Lung (tissue), 17 donors: ENCODE measurements at places on chromosomes 11 and 22. TPM values are rescaled to one million over a fixed set of nuclear protein-coding genes. Genes with fewer than 3 reads are reported as not detected.

- peak; percentile 84 for DNase-seq
Measured at GRCh38 chr11:115606498-115607220, 102.4 kb upstream of the CADM1 start.

- no peak for DNase-seq
Measured at GRCh38 chr22:33303099-33303498, 244.9 kb upstream of the SYN3 start.

DNA sequence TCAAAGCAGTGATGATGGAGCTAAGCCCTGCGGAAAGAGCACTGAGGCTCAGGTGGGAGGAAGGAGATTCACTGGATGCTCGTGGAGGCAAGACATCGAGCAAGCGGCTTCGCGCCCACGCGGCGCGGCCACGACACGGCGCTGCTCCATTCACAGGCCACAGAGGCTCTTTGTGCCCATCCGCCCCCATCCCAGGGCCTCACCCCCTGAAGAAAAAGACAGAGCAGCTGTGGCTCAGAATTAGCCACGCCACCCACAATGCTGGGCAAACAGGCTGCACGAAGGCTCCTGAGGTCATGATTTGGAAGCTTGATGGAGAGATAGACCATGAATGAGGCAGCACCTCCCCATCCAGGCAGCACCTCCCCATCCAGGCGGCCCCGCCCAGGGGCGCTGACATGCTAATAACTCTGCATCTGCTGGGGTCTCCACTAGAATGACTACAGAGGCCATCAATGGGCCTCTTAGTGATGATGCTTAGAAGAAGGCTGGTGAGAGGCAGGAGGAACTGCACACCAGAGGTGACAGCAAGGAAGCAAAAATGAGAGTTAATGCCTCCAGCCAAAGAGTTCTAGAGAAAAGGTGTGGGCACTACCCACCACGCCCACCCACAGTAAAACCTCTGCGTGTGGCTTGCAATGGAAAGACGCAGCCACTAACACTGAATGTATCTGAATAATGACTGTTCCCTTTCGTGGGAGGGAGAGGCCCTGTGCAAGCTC lies 43.5 kb downstream of the MYH9 start:
- DNase-seq: no peak

DNA sequence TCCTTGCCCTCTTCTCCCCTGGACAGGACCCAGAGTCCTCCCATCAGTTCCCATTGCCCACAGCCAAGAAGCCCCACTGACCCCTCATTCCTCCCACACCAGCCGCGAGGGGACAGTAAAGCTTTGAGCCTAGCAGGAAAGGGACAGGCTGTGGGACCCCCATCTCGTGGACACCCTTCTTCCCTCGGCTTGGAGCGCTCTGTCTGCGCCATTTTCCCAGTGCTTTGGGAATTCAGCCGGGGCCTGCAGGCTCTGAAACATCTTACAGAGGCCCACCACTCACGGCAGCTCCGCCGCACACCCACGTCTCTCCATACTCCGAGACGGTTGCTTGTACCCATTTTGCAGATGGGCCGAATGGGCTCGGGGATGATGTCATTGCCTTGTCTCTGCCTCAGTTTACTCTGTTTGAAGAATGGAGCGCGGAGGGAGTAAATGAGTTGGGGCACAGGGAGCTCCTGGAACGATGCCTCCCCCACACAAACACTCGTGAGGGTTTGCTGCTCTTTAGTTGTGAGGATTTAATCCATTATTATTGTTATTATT lies 447.7 kb downstream of the TBC1D22A start:
- DNase-seq: no peak

DNA sequence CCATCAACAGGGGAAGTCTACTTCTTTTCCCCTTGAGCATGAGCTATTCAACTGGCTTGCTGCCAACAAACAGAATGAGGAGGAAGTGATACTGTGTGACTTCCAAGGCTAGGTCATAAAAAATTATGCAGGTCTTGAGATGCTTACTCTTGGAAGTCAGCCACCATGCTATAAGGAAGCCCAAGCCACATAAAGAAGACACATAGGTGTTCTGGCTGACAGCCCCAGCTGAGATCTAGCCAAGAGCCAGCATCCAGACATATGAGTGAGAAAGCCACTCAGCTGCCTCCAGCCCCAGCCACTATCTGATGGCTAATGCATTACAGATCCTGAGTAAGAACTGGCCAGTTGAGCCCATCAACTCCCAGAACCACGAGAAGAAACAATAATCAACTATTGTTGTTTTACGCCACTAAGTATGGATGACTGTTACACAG lies 31.0 kb upstream of the PPP2R1B start:
- DNase-seq: peak; percentile 36

Gene FOLR1
- polyA plus RNA-seq: 212 TPM

Gene ANKK1
- 0.49 TPM for polyA plus RNA-seq

Gene KCNJ1
- polyA plus RNA-seq: 0.16 TPM
